ENCODE measurements at places on chromosomes 2 and 18.

DNA sequence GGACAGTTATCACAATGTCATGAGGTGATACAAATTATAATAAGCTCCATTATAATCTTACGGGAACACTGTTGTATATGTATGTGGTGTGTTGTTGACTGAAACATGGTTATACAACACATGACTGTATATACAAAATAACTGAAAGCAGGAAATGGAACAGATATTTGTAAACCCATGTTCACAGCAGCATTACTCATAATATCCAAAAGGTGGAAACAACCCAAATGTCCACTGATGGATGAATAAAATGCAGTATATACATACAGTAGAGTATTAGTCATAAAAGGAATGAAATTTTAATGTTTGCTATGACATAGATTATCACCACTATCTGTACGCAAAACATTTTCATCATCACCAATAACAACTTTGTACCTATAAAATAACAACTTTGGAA is 107.3 kb downstream of the USP34 start:
- no peak for DNase-seq

DNA sequence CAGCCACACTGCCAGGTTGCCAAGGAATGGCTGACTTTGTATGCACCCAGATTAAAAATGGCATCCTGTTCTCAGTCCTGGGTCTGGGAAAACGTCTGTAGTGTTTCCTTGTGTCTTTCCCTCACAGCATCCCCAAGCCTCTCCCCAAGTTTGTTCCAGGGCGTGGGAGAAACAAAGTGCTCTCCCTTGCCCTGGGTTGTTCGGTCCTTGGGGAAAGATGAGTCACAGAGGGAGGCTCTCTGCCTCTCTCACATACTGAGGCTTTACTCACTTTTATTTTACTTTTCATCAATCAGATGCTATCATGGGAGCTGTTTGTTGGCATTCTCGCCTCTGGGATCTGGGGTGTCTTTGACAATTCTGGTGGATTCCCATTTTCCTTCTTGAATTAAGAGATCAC is 492.3 kb downstream of the XIRP2 start:
- DNase-seq, result no peak

DNA sequence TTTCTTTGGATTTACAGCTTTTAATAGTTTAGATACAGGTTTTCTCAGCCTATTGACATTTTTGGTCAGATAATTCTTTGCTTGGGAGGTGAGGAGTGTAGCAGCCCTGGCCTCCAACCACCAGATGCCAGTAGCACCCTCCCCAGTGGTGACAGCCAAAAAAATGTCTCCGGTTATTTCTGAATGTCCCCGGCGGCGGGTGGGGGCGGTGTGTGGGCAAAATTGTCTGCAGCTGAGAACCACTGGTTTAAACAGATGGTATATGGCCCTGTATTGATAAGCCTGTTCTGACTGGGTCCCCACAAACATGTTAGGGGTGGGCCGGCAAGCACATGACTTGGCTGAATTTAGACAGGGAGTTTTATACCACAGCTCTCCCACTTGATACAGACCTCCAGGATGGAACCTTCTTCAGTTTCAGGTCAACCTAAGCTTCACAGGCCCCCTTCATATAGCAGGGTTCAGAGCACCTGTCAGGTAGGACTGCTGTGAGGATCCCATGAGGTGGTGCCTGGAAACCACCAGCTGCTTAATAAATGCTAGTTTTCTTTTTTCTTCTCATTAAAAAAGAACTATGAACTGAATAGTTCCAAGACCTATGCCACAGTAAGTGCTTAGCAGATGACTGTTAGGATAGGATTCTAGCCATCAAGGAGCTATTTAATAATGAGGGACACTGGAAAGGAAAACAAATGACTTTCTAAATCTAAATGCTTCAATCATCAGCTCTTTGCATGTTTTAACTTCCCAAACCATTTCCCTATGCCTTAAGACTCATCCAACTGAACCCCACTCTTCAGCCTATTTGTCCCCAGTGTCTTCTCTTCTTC is 18.1 kb downstream of the LPIN2 start:
- no peak for DNase-seq

- no peak for DNase-seq
Observed at GRCh38 chr2:33782395-33783230, 183.5 kb upstream of the FAM98A start.

- no peak for DNase-seq
Observed at GRCh38 chr2:105188343-105188742, 53.2 kb upstream of the GPR45 start.

GRCh38 chr2:168731616-168732015 is 70.8 kb upstream of the NOSTRIN start:
- no peak for DNase-seq

DNA sequence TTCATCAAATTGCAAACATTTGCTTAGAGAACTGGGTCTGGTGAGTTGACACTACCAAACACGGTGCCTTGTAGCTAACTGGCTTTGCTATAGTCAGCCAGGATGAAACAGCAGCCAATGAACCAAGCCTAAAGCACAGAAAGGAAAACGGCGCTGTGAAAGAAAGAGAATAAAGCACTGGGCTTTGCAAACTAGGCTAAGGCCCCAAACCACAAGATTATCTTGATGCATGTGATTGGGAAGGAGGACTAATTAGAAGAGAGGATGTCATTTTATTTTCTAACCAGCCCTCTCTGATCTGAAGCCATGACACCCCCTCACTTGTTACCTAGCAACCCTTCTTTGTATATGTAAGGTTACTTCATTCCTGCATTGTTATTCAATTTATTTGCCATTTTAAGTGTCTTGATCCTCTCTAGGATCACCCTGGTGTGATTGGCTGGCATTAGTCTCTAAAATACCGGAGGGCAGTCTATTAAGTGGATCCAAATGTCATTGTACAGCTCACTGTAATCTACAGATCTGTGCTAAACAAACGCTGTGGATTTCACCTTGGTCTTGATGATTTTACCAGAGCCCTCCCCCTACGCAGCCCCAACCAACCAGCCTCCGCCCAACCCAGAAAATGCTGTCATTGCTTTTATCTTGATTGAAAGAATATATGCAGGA is 395.4 kb upstream of the ACVR2A start:
- no peak for DNase-seq

DNA sequence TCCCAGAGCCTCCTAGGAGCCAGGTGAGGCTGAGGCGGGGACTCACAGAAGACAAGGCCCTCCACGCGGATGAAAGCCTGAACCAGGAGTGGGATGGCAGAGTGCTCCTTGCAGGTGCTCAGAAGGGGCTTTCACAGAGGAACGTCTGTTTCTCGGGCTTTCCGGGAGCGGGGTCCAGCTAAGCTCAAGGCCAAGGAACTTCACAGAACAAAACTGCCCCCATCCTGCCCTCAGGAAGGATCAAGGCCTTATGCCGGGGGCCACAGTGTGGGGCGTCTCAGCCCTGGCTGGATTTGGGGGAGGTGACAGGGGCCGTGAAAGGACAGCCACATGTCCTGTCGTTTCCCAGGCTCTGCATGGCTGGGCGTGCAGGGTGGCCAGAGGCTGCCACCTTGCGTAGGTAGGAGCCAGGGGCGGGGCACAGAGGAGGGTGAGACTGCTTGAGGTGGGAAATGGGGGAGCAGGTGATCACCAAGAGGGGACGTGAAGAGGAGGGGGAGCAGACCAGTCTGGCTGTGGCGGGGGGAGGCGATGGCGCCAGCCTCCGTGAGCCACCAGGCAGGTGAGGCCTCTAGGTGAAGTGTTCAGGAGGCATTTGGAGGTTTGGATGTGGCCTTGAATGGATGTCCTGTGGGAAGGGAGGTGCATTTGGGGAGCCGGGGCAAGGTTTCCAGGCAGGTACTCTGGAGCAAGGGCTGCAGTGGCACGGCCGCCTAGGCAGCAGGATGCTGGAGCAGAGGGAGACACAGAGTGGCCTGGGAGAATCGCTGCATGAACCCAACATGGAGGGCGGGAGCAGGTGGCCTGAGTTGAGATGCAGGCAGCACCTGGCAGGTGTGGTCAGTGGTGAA is 79.1 kb downstream of the TWIST2 start:
- DNase-seq, result no peak

DNA sequence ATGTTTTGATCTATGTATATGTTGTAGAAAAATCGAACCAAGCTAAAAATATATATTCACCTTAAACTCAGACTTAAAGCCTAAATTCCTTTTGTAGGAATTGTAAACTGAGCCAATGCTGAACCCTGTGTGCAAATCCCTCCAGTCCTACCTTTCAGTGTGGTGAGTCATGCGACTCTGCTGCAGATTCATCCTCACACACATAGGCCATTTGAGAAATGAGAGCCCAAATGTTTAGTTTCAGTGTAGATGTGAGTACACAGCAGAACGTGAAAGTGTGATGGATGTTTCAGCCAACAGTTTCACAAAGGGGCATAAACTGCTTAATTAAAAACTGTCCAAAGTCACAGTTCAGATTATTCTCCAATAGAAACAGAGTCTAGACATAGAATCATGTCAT is 193.2 kb downstream of the CDH19 start:
- no peak for DNase-seq

GRCh38 chr2:170022692-170023091 is 155.3 kb upstream of the MYO3B start:
- DNase-seq, result no peak

DNA sequence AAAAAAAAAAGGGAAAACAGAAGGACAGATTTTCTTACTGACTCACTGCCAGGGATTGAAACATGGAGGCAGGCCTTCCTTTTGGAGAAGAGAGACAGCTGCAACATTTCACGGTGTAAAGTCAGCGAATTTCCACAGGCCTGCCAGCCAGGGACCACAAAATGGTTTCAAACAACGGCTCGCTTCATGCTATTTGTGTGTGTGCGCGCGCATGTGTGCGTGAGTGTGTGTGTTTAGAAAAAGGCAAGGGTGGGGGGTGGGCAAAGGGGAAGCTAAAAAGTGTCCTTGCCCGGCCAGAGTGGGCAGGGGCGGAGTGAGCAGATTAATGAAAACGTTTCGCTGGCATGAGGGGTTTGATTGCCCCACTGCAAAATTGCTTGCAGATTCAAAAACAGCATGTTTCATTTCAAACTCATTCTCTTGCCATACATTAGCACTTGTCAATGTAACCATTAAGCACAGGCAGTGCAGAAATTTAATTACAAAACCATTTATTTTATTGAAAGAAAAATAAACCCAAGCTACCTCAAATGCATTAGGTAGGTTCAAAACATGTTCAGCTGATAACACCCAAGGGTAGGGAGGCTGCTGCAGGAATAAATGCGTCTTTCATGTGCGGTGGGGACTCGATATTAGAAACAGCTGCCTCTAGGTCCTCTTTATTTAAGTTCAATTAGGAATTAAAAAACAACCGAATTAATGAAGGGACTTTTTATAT is 182.1 kb upstream of the SIX2 start:
- peak; percentile 76 for DNase-seq

DNA sequence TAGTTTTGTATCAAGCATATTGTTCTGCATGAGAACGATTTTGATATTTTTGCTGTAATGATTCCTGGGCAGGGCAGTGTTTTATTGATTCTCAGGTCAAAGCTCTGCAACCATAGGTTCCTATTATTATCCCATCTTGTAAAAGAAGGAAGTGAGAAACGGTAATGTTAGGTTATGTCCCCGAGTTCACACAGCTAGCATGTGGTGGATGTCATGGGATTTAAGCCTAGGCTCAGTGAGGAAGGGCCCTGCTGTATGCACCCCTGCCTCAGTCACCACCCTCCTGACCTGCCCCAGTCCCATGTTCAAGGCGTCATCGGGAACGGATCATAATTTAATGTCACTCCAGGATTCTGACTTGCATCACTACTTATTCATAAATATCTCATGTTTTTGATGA is 10.7 kb downstream of the ACP1 start:
- no peak for DNase-seq

GRCh38 chr18:3623769-3624545 is 174.0 kb downstream of the TGIF1 start:
- peak; percentile 79 for DNase-seq

GRCh38 chr2:110804915-110805314 is 72.5 kb downstream of the ACOXL start:
- no peak for DNase-seq

DNA sequence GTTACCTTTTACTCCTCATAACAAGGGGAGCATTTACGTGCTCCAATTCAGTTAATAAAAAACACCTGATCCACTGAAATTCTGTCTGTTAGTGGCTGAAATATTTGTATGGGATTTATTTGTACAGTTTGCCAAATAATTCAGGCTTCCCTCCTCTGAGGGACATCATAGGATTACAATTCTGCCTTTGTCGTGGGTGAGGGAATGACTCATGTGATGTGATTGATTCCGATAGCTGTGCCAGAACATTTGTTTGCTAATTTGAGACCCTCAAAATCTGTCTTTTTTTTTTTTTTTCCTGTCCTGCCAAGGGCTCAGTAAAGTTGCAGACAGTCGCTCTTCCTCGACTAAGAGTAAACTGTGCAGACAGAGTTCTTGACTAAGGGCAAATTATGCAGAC is 612.6 kb upstream of the CDH2 start:
- DNase-seq, result no peak

DNA sequence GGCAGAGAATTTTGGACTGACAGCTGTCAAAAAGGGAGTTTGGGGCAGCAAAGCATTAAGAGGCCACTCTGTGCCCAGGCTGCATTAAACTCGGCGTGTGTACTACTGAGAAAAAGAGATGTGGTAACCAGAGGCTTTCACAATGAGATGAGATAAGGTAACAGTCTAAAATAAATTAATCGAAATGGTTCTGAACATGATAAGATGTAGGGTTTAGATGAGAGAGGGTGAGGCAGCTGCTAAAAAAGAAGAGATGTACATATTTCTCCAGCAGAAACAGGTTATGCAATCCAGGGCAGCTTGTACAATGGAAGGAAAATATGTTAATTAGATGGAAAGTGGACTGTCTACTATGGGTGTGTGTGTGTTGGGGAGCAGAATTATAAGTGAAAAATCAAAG is 39.2 kb upstream of the ACTR3 start:
- DNase-seq, result no peak

DNA sequence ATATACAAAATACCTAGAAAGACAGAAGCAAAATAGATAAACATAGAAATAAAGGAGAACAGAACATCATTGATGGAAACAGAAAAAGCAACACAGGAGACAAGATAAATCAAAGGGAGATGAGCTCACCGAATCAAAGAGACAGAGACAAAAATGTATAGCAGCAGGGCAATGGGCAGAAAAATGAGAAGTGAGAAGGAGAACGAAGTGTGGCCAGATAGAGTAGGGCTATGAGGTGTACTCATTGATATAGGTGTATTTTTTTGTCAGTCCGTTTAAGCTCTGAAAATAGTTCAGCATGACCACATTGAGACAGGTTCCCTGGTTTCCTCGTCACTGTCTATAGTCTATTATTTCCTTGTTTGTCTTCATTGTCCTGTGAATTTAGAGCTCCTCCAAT is 55.1 kb downstream of the SP100 start:
- DNase-seq, result no peak

DNA sequence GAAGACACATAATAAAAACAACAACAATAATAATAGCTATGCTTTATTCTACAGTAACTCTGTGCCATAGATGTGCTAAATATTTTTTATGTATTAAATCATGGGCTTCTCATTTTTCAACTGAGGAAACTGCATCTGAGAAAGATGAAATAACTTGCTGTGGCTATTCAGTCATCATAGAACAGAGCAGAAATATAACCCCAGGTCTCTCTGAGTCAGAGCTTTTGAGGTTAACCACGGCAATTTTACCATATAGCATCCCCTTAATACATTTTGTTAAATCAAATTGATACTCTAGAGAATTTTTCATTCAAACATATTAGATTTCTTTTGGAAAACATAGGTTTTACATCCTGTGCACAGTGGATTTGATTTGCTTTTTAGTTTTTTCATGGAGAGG is 586.6 kb upstream of the KLHL29 start:
- no peak for DNase-seq

- no peak for DNase-seq
Observed at GRCh38 chr2:201444746-201445465, 6.4 kb downstream of the TRAK2 start.

- DNase-seq, result no peak
Observed at GRCh38 chr2:163732727-163733126, 3.1 kb downstream of the FIGN start.

- DNase-seq, result peak; percentile 70
Observed at GRCh38 chr2:181677912-181678586, 2.3 kb downstream of the NEUROD1 start.

All from muscle of back (tissue), 13 donors.